ENCODE measurements at places on chromosomes 1 and 21. TPM values are rescaled to one million over a fixed set of nuclear protein-coding genes. Genes with fewer than 3 reads are reported as not detected.

CDC42BPA gene
- 41.0 TPM for total RNA-seq

SMCP gene
- total RNA-seq = not detected

DNA sequence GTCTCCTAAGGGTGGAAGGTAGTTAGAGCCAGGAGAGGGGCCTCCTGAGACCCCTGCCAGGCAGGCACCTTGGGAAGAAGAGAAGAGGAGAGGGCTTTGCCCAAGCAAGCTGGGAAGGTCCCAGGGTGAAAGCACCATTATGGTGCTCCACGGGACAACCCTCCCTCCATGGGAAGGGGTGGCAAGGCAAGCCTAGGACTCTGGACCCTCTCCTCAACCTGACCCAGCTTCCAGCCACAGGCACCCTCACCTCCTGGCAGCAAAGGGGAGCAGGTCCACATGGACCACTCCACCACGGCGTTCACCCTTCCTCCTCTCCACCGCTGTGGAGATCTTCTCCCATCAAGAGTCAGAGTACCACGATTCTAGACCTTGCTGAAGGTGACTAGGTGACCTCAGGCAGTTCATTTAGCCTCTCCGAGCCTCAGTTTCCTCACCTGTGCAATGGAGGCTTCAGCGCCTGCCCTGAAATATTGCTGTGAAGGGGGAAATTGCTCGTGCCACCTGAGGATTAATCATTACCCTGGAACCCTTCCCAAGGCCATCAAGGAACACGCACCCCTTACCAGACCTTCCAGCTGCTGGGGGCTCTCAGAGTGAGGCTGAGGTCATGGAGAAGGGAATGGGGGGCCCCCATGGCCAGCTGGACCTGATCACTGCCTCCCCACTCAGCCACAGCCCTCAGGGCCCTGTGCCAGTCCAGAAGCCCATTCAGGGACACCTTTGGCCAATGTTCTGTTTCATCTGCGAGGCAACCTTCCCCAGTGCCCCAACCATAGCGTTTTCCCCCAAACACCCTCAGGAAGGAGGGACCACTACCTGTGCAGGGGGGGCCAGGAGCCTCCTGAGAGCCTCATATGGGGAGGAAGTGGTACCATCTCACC, 1.6 kb downstream of the RAP1GAP start:
- DNase-seq = no peak

DNA sequence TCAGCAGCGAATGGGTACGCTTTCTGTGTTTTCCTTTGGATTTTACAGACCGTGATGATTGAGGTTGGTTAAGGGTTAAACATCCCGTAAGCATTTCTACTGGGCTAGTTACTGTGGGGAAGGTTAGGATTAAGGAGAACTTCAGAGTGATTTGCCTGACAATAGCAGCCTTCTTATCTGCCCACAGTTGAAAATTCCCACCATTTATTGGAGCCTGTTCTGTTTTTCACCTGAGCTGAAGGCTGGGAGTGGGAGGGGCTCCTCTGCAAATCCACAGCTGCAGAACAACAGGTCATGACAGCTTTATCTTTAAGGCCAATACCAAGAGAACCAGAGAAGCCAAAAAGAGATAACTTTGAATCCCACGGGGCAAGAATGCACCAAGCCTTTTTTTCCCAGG, 168.6 kb downstream of the KAZN start:
- DNase-seq = no peak

ALDH9A1 gene
- total RNA-seq = 71.7 TPM

- no peak for DNase-seq
Observed at GRCh38 chr1:17280894-17281293, 27.1 kb upstream of the PADI4 start.

TDRD10 gene
- total RNA-seq = 3.4 TPM

BCAR3 gene
- total RNA-seq = 12.4 TPM

ENAH gene
- 73.4 TPM for total RNA-seq

C4BPB gene
- 2.4 TPM for total RNA-seq

GRCh38 chr1:111862599-111862998, 106.9 kb downstream of the DDX20 start:
- DNase-seq = no peak

- DNase-seq = no peak
Observed at GRCh38 chr1:228343191-228343661, 63.4 kb downstream of the TRIM11 start.

DNA sequence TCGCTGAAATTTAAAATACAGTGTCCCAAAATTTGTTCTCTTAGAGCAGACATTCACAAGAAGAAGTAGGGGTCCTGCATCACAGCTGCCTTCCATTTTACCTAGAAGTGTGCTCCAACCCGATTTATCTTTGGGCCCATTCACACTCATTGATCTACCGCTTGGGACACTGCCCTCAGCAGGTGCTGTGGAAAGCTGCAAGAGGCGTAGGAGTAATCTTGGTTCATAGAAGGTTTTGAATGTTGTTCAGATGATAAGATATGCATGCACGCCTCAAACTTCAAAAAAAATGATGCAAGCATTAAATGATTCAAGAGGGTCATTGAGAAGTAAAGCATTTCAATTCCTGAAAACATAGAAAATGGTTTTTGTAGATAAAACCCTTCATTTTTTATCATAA, 18.6 kb upstream of the C1orf105 start:
- DNase-seq = no peak

GRCh38 chr1:221700948-221701347, 40.9 kb downstream of the DUSP10 start:
- DNase-seq = no peak

DNA sequence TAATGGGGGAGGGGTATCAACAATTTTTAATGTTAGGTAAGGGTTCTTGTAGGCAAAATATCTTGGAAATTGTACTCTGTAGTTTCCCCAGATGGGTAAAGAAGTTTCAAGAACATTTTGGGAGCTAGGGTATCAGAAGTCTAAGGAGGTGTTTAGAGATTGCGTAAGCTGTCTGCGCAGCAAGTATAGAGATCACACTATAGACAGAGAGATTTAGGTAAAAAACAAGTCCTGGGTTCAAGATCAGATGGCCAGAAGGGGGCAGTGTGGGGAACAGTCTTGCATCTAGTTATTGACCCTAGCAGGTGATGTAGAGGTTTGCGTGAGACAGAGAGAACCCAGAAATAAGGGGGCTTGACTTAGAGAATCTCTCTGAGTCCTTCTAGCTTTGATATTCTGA, 80.8 kb downstream of the S1PR1 start:
- DNase-seq = no peak

- DNase-seq = no peak
Observed at GRCh38 chr1:66542314-66542713, 8.4 kb downstream of the SGIP1 start.

CDCP2 gene
- total RNA-seq = not detected

RIPK4 gene
- total RNA-seq = 2.7 TPM

DNA sequence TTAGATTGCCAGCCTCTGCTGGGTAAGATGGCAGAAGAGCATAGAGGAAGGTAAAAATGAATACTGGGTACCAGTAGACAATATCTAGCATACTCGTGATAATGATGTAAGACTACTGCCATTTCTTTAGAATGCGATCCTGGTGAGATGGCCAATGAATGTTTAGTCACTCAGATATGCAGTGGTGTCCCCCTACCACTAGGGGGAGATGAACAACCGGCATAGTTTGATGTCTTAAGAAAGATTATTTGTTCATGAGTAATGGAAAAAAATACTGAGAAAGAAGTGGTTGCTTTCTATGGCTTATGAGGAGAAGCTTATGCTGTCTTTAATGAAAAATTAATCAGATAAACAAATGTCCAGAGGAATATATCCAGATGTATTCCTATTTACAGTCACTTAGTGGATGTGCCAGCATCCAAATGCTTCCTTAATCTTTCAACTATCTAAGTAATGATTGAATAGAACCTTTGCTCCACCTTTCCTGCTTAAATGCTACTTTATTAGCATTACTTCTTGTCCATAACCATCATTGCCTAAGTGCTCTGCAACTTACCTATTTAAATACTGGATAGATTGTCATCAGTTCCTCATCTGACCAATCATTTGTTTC, 256.6 kb downstream of the ST6GALNAC3 start:
- DNase-seq = no peak

NADK gene
- total RNA-seq = 53.9 TPM

CRP gene
- not detected for total RNA-seq

TTLL7 gene
- total RNA-seq = 19.1 TPM

GRCh38 chr1:198352975-198353695, 187.3 kb downstream of the ATP6V1G3 start:
- DNase-seq = no peak

TACSTD2 gene
- total RNA-seq = 0.44 TPM

DNA sequence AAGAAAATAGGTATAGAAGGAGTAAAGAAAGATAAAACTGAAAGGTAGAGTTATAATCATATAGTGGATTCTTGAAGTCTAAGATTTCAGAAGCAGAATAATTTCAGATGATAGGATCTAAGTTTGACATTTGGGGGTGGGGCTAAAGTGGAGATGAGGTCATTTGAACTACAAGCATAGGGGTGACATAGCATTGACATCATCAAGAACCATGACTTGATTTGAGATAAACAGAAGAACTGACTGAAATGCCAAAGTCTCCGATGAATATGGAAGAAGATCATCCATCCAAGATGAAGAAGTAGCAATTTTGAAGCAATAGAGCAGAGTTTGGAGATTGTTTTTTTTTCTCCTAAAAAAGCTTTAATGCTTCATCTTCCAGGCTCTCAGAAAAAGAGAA, 122.3 kb downstream of the MACF1 start:
- no peak for DNase-seq

DNA sequence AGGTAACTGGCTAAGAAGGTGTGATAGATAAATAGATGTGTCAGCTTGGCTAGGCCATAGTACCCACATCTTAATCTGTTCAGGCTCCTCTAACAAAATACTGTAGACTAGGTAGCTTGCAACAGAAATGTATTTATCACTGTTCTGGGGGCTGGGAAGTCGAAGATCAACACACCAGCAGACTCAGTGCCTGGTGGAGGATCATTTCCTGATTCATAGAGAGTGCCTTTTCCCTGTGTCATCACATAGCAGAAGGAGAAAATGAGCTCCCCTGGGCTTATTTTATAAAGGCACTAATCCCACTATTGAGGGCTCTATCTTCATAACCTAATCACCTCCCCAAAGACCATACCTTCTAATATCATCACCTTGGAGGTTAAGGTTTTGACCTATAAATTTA, 532.7 kb upstream of the OLFM3 start:
- DNase-seq = no peak

ADORA1 gene
- 27.9 TPM for total RNA-seq

- no peak for DNase-seq
Observed at GRCh38 chr1:62437273-62437940, 558 bp downstream of the USP1 start.

GRCh38 chr1:83819436-83819835, 179.5 kb downstream of the TTLL7 start:
- no peak for DNase-seq

SLC9C2 gene
- total RNA-seq = 0.71 TPM

GRCh38 chr1:182110635-182111034, 49.1 kb upstream of the ZNF648 start:
- no peak for DNase-seq

SELL gene
- 3.0 TPM for total RNA-seq

C8B gene
- not detected for total RNA-seq

KRTAP21-2 gene
- not detected for total RNA-seq

DNA sequence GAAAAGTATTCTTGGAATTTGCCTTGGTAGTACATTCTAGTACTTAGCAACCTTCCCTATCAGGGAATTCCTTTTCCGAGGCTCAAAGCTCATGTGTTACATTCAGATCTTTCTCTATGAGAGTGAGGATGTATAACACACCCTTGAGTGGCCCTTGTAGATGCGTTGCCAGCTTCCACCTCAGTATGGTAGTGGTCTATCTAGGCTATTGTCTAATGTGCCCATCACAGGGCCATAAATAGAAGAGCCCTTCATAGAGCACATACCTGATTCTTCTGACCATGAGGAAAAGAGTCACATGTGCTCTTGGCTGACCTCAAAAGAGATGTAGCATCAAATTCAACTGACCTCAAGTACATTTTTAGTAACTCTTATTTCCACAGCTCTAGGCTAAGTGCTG, 14.0 kb upstream of the ZC3H11B start:
- DNase-seq = no peak

GJA9 gene
- total RNA-seq = not detected

DNA sequence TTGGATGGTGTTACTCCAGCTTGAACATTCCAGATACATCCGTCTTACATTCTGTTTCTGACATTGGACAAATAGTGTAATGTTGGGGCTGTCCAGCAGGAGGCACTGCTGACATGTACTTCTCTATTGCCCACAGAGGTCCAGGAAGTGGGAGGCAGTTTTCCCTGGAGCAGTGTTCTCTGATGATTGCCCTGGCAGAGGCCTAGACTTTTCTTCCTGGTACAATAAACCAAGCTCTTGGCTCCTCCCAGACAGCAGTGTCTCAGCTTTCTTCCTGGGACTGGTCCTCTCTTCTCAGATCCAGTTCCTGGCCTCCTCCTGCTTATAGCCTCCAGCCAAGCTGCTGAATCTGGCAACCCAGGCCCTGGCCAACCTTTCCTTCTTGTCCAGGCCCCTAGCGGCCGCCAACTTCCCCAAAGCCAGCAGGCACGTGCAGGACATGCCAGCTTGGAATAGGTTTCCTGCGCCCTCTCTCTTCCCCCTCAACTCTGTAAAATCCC, 14.9 kb upstream of the IFNLR1 start:
- DNase-seq = peak; percentile 83

DNA sequence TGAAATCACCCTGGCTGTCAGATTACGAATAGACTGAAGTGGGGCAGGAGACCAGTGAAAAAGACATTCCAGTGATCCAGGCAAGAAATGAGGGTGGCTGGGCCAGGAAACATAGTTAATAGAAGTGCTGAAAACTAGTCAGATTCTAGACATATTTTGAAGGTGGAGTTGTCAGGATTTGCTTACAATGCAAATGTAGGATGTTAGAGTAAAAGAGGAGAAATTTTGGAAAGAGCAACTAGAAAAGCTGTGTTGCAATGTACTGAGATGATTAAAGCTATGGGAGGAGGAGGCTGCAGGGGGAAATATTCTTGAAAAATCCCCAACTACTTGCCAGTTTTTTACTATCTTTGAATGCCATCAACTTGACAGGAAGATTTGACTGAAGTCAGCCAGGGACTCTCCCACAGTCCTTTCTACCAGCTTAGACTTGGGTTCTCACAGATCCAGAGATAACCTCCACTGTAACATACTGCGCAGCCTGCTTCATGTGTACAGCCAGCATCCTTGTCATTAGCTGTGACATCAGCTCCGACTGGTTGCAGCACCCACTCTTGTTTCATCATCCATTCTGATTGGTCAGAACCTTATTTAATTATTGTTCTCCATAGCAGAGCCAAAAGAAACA, 109.7 kb downstream of the TSEN15 start:
- DNase-seq = peak; percentile 53

- DNase-seq = no peak
Observed at GRCh38 chr1:68782890-68783289, 286.0 kb upstream of the DEPDC1 start.

- DNase-seq = no peak
Observed at GRCh38 chr1:10589074-10589473, 114.3 kb downstream of the PEX14 start.

TMPRSS15 gene
- total RNA-seq = not detected

Data from left cardiac atrium (tissue), 4 donors.